ENCODE measurements at places on chromosomes 13 and 19. TPM values are rescaled to one million over a fixed set of nuclear protein-coding genes. Genes with fewer than 3 reads are reported as not detected.

Gene ATXN8OS
- total RNA-seq = not detected

Gene CHST8
- not detected for total RNA-seq

Gene RBM42
- total RNA-seq = 89.2 TPM

Gene ZNF418
- 7.5 TPM for total RNA-seq

Gene SELENOV
- not detected for total RNA-seq

Gene ARRDC5
- total RNA-seq = 4.0 TPM

Gene SNRPA
- 122 TPM for total RNA-seq

Gene RGL3
- total RNA-seq = not detected

Gene KL
- 0.20 TPM for total RNA-seq

Gene U2AF1L4
- total RNA-seq = 42.6 TPM

Gene CLC
- 0.91 TPM for total RNA-seq

Gene FOSB
- total RNA-seq = 9.8 TPM

Gene ZNF829
- 6.4 TPM for total RNA-seq

Gene ELSPBP1
- total RNA-seq = not detected

Gene LHB
- total RNA-seq = not detected

Gene RNF113B
- not detected for total RNA-seq

Gene EFNA2
- total RNA-seq = not detected

Gene NAT14
- total RNA-seq = 8.8 TPM

Gene TBXA2R
- total RNA-seq = 3.8 TPM

Gene ZNF808
- total RNA-seq = 41.1 TPM

Gene MAP2K7
- total RNA-seq = 50.1 TPM

Gene NLRP5
- not detected for total RNA-seq

Gene PLVAP
- total RNA-seq = 0.43 TPM

Gene CDC16
- 69.9 TPM for total RNA-seq

Gene ZNF296
- total RNA-seq = 3.8 TPM

Gene FCAR
- not detected for total RNA-seq

Gene FGF22
- total RNA-seq = not detected

Gene IRGC
- total RNA-seq = not detected

Gene CHAF1A
- 60.0 TPM for total RNA-seq

Gene CLASRP
- total RNA-seq = 94.6 TPM
